GM12891 (cell line): ENCODE measurements at places on chromosomes 11 and 22.

DNA sequence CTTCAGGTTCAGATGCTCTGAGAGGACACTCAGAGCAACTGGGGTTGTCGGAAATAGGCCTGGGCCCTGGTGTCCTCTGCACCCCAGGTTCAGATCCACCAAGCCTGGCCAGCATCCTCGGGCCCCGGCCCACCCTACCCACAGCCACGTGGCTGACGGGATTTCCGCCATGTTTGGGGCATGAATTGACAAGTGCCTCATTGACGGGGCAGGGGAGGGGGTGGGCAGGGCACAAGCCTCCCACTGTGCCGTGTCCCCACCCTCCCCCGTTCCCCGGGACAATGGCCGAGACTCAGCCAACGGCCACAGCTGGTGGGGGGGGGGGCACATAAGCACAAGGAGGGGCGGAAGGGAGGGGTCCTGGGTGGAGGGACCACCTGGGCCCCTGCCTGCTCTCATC is 8.5 kb downstream of the MYRF start:
- DNase-seq: no peak

- DNase-seq: no peak
Measured at GRCh38 chr11:41400819-41401382, 58.6 kb downstream of the LRRC4C start.

DNA sequence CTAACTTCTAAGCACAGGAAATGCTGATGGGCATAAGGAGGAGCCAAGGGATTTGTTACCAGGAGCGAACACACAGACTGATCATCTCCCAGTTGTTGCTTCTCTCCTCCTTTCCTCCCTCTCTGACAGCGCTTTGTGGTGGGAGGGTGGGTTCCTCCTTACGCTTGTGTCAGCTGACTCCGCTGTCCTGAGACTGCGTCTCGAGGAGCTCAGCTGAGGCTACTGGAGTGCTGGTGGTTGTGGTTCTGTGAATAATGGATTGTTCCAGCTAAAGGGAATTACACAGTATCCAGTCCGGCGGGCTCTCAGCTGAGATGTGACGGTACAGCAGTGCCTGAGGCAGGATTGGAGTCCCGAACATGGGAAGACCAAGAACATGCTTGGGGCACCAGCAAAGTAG is 113.4 kb downstream of the CTNND1 start:
- DNase-seq: no peak

DNA sequence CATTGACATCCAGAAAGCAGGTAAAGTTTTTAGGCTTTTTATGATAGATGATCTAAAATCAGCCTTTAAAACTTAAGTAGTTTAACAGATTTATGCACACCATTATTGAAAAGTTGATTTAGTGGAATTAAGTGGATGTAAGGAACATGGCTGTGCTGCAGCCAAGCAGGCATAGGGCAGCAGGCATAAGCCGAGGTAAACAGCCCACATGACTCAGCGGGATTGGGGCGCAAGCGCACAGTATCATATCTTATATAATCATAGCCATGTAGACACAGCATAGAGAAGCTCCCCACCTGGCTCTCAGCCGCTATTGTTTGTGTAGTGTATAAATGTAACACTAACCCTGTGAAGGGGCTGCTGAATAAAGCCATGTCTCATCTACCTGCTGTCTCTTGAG is 157.5 kb downstream of the WNT11 start:
- no peak for DNase-seq

DNA sequence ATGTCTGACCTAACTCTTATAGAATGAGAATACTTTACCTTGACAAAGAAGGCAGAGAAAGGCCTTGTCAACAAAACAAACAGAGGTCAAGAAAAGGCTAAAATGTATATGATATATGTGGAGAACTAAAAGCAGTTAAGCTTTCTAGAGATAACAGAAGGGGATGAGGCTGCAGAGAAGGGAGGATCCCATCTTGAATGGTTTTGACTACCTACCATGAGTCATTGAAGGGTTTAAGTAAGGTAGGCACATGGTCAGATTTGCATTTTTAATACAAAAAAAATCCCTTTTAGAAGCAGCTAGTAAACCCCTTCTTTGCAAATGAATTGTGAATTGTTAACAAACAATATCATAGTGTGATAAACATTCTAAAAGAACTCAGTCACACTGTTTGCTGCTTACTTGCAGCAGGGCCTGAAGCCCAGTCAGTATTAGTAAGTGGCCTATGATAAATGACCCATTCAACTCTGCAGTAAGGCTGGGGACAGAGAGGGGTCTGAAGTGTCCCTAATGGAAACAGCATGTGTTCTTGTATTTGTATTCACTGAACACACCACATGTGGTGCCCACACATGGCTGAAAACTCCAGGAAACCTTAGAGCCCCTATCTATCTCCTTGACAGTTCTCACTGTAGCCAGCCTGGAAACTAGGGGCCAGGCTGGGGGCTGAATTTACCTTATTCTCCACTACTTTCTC is 328.8 kb upstream of the PITPNB start:
- no peak for DNase-seq

DNA sequence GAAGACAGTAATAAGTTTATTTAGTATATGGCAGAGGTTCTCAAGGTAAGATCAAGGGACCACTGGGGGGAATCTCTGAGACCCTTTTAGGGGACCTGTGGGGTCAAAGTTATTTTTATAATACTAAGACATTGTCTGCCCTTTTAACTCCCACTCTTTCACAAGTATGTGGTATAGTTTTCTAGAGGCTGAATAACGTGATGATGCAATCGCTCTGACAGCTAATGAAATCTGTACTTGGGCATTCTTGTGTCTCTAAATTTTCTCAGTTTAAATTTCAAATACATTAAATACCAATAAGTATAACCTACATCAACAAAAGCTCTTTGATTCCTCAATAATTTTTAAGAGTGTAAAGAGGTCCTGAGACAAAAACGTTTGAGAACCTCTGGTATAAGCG is 147.9 kb downstream of the ATG16L2 start:
- no peak for DNase-seq

- DNase-seq: no peak
Measured at GRCh38 chr11:28133146-28133545, 25.0 kb downstream of the METTL15 start.

GRCh38 chr22:18000441-18001039 is 23.8 kb downstream of the MICAL3 start:
- DNase-seq: no peak

DNA sequence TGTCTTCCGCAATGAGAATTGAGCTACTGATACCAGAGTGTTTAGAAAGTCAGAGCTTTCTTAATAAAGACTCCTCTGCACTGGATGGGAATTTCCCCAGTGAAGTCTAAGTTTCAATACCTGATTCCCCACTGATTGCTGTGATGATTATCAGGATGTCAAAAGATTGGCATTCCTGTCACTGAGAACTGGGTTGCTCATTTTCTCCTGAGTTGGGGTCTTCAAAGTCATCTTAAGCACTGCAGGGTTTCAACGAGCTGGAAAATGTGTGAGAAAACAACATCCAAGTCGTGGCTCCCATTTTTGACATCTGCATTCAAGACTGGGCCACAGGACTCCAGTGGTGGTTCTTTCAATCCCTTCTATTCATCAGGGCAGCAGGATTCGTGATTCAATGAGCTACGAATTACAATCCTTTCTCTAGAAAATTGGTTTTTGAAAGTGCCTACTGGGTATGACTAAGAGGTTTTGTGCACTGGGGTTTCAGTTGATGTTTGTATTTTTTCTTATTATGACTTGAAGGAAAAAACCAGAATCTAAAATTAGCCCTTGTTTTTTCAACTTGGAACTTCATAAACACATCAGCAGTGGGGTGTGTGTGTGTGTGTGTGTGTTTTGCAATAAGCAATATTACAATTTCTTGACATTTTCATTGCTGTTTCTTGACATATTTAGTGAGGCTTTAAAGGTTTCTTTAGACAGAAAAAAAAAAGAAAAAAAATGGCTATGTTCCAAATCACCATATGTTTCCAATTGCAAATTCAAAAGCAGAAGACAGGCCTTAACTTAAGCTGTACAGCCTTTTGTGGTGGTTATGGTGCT is 233.0 kb downstream of the FAM76B start:
- DNase-seq: peak; percentile 7

GRCh38 chr11:118200497-118200896 is 24.1 kb upstream of the SCN2B start:
- no peak for DNase-seq

DNA sequence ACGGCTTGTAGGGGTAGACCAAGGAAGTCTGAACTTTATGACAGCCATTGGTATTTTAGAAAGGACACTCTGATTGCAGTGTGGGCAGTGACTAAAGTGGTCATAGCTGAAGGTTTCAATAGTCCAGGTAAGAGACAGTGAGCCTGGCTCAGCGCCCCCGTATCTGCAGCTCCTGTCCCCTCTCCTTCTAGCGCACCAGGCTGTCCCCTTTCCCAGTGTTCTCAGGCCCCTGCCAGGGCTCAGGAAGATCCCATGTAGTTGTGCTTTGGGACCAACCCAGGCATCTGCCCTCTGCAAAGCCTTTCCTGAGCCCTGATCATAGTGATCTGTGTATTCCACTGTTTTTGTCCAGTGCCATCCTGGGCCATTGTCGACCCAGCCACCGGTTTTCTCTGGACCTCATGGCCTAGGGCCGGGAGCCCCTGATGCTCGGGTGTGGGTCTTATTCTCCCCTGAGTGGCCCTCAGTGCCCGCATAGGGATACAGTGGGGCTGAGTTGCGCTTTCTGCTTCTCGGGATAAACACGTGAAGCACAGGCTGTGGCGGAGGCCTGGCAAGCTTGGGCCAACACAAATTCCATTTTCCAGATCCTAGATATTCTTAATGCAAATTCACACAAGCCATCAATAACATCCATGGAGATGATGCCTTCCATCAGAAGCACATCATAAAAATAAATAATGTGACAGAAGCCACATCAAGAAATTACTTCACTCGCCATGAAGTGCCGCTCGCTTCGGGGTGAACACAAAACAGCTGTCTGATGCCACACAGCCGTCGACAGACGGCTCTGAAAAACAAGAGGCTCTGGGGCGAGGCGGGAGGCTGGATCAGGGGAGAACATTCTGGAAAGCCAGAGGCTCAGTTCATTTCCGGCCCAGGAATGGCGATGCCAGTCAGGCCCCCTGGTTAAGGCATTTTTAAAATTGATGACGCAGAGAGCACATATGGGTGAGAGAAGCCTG is 805.0 kb downstream of the TBC1D22A start:
- DNase-seq: no peak

DNA sequence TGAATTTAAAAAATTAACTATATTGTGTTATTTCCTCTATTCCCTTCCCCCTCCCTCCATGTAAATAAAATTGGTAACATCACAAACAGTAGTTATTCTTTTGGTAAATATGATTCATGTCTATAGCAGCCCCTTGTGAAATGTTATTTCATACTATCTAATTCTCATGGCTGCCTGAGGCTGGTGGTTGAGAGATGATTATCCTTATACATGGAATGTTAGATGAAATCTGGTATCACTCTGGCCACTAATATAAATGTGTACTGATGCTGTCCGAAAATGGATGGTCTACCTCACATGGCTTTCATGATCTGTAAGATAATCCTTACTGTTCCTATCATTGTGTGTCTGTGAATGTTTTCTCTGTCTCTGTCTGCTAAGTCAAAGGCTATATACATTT is 25.0 kb upstream of the EXPH5 start:
- no peak for DNase-seq

GRCh38 chr11:2529636-2530035 is 84.8 kb downstream of the KCNQ1 start:
- no peak for DNase-seq

DNA sequence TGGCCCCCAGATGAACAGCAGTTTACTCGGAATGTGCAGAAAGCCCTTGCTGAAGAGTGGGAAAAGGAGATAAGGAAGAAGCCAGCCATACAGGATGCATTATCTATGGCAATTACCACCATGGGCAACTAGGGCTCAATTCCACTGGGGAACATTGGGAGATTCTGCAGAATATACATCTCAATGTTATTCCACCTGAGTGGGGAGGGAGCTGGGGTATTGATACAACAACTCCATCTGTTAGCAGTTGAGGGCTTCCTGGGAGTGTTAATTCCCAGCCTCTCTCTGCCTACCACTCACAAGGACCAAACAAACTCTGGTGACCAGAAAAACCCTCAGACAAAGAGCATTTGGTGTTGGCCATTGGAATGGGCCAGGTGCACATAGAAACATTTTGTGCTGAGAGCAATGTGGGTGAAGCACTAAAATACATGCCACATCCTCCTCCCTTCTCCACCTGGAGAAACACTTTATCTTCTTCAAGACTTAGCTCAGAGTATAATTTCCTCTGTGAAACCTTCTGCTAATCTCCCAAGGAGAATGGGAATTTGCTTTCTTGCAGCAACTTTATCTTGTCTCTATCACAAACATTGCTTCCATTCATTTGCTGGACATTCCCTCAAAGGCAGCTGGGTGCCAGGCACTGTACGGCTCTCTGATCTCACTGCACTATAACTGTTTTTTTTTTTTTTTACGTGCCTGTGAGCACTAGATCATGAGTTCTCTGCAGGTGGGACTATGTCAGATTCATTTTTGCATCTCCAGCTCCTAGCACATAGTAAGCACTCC is 292.2 kb downstream of the MN1 start:
- no peak for DNase-seq

GRCh38 chr11:25587496-25587895 is 744.4 kb upstream of the ANO3 start:
- DNase-seq: no peak

DNA sequence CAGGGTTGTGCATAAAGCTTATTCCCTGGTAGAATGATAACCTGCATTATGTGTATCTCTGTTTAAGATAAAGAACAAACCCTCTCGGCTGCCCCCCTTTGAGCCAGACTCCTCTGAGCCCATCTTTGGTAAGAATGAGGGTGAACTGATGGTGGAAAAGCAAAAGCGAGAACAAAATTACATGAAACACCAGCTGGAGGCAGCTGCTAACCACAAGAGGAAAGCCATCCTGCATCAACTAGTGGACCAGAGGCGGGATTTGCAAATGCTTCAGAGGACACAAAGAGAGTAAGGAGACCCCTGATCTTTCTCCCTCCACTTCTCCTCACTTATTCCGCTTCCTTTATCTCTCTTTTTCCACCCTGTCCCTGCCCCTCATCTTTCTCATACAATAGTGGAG is 40.3 kb downstream of the CCDC81 start:
- no peak for DNase-seq

GRCh38 chr11:3732671-3733436 is 61.7 kb upstream of the CHRNA10 start:
- no peak for DNase-seq

DNA sequence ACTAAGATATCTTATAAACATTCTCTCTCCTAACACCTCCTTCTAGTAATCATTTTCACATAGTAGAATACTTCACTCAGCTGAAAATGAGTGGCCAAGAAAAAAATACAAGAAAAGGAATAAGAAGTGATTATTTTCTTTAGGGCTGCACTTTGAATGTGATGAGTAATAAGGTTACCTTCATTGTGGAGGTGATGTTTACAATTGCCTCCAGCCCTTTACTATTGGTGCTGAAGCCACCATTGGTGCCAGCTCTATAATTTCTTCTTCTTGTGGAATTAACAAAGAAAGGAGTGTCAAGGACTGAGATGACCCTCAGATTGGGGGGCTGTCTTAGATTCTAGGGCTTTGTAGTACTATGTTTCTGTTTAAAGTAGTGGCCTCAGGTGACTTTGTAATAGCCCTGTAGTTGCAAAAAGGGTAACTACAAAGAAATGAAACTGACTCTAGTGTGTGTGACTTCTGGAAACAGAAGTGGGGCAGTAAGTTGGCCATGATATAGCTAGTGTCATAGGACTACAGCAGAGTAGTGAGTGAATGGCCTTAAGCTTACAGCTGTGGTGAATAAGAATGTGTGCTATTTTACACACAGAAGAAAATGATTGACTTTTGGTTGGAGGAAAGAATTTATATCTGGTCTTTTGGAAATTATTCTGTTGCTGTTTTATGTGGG is 287.2 kb downstream of the TMEM135 start:
- no peak for DNase-seq

- no peak for DNase-seq
Measured at GRCh38 chr22:19808873-19809478, 45.7 kb downstream of the GNB1L start.
